ENCODE measurements at places on chromosomes 2 and 18.

DNA sequence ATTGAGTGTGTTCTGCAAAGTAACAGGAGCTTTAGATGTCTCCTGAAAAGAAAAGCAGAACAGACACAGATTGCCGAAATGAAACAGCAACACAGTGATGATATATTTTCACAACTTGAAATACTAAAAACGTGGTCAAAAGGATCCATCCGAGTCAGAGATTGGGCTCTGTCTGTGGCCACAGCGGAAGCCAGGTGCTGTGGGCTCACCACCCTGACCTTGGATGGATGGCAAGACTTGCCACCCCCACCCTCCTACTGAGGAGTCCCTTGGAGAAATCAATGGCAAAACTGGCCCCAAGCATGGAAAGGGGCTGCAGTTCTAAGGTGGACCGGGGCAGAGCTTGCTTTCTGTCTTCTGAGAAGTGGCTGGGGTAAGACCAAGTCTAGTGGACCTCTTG, 31.4 kb upstream of the ACKR3 start:
- no peak for DNase-seq

DNA sequence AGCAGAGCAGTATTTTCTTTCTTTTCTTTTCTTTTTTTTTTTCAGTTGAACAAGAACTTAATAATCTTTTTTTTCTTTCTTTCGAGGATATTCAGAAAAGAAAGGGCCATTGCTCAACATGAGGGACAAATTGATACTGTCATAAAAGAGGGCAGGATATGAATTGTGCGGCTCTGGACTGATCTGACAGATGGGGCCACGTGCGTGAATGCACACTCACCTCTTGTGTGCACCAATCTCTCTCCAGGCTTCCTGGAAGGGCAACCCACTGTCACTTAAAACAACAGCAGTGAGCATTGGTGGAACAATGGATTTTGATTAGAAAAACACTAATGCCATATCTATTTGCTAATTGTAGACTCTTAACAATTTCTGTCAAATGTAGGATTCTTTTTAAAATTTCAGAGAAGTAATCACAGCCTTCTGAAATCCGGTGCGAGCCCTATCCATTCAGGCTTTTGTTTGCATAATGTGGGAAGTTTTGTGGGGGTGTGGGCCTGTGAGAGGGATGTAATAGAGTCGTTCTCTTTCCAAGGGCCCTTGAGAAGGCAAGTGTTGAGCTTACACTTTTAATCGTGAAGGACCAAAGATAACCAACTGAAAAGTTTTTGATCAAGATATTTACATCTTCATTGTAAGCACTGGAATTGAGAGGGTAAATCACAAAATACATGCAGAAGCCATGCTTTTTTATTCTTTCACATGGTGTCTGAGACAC, 298.8 kb downstream of the SP3 start:
- no peak for DNase-seq

- DNase-seq = no peak
These were observed 615 bp downstream of the GORASP2 start for GRCh38 chr2:170929686-170930050.

GRCh38 chr2:54402350-54402749, 53.8 kb upstream of the SPTBN1 start:
- no peak for DNase-seq

All from esophagus squamous epithelium (tissue), 5 donors.